ENCODE measurements at places on chromosomes 2 and 18.

DNA sequence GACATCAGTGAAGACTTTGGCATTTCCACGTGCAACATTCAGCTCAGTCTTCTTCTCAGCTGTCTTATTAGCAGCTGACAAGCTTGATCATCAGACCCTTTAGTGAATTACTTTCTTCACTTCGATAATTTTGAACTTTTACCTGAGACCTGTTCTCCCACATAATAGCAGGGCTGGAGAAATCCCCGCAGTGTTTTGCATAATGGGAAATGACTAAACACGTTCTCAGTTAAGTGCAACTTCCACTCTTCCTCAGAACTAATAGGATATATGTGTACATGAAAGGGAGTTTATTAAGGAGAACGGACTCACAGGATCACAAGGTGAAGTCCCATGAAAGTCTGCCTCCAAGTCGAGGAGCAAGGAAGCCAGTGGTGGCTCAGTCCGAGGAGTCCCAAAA is 28.8 kb upstream of the MBP start:
- DNase-seq, result no peak

GRCh38 chr2:200172944-200173581 is 133.4 kb upstream of the SPATS2L start:
- no peak for DNase-seq

- no peak for DNase-seq
These were observed 187.4 kb downstream of the ALK start for GRCh38 chr2:29733965-29734364.

DNA sequence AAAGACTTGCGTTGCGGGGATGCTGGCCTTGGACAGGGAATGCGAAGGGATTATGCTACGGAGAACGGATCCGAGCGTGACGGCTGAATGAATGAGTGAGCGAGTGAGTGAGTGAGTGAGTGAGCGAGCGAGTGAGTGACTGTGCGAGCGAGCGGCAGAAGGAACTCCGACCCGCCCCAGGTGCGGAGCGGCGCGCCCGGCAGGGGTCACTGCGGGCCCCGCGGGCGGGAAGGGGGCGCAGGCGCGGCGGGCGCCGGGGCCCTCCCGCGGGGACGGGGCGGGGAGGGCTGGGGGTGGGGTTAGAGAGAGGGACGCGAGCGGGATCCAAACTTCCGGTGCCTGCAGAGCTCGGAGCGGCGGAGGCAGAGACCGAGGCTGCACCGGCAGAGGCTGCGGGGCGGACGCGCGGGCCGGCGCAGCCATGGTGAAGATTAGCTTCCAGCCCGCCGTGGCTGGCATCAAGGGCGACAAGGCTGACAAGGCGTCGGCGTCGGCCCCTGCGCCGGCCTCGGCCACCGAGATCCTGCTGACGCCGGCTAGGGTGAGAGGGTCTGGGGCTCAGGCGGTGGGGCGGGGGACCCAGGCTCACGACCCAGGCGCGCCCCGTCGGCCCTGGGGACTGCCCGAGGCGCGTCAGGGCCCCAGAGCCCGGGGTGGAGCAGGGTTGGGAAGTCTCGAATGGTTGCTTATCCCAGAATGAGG is at the start of gene ITM2C:
Gene ITM2C, plus strand, starts transcription at position 338 of the 702 bp plus-strand sequence. Its CDS starts 84 bp downstream, at position 422.
- no peak for DNase-seq

DNA sequence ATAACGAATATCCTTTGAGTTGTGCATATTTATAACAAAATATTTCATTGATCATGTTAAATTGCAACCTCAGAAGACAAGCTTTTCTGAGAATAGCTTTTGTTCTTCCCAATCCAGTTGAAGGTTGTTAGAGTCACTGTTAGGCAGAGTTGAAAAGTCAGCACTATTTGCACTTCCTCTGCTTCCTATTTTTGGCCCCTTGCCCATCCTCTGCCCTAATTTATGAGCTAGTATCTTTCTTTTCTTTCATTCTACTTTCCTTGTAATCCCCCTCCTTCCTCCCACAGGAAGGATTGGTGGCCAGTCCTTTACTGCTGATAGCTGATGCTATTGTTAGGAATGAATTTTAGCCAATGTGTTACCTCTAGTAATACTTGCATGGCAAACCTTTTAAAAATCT is 4.9 kb downstream of the RALB start:
- DNase-seq, result no peak

DNA sequence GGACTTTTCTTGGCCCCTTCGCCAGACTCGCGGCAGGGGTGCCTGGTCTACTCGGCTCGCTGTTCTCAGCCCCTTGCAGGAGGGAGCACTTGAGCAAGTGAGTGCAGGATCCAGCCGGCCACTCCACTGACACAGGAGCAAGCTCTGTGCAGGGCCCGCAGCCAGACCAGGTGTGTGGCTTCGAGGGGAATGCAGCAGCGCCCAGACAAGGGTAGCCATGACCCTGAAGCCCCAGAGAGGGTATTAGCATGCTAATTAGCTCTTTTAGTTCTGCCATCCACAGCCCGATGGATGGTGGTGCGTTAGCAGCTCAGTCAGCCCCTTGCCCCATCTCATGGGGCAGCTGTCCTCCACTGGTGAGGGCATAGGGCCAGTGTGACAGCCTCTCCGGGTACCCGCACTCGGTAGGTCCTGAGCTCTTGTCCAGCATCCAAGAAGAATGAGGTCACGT is 103.2 kb upstream of the HS6ST1 start:
- DNase-seq, result no peak

- no peak for DNase-seq
These were observed 207.6 kb upstream of the TANK start for GRCh38 chr2:160952464-160953254.

GRCh38 chr2:201235860-201236811 is 24.2 kb upstream of the CASP8 start:
- no peak for DNase-seq

- no peak for DNase-seq
These were observed 60.7 kb downstream of the ANKRD62 start for GRCh38 chr18:12154361-12154760.

GRCh38 chr18:22613788-22614187 is 196.1 kb upstream of the CTAGE1 start:
- no peak for DNase-seq

GRCh38 chr18:45538444-45538843 is 76.8 kb upstream of the SLC14A2 start:
- no peak for DNase-seq

- no peak for DNase-seq
These were observed 613.2 kb upstream of the ACVR2A start for GRCh38 chr2:147231607-147232006.

GRCh38 chr2:100060875-100061274 is 81.5 kb downstream of the AFF3 start:
- DNase-seq, result no peak

GRCh38 chr2:110104025-110104771 is 11.4 kb downstream of the MALL start:
- no peak for DNase-seq

Data from substantia nigra (tissue), 51 donors.